ENCODE measurements at places on chromosomes 1 and 21.
A peak's percentile ranks its signal among the peaks of the same experiment; 100 is the strongest.

DNA sequence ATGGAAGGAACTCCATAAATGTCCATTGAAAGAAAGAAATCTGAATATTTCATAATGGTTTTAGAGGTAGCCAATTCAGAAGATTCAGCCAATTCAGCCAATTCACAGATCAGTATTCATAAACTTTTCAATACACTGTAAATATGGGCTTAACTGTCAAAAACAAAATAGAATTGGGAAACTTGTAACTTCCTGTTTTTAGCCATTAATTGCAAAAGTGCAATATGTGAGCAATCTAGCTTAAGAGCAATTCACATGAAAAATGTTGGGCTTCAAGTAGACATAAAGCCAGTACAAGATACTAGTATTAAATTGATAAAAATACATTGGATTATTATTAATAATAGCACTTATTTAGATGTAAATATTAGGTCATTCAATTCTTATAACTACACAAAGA is 27.5 kb upstream of the PLPPR4 start:
- peak; percentile 32 for DNase-seq

- no peak for DNase-seq
Observed at GRCh38 chr1:53288790-53289429, 39.0 kb downstream of the LRP8 start.

DNA sequence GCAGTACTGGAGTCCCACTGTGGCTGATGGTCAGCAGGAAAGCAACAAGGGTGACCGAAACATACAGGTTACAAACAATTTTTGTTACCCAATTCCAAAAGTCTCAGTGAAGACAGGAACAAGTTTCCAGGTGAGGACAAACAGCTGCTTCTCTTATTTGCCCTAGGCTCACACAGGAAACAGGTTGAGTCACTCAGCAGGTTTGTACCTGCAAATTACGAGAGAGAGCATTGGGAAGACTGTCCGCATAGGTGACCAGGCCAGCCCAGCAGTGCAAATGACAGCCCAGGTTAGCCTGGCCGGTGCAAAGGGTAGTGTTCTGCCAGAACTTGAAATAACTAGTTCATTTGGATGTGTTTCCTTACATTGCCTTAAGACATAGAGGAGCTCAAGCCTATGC is 40.0 kb upstream of the DSCAM start:
- DNase-seq, result no peak

DNA sequence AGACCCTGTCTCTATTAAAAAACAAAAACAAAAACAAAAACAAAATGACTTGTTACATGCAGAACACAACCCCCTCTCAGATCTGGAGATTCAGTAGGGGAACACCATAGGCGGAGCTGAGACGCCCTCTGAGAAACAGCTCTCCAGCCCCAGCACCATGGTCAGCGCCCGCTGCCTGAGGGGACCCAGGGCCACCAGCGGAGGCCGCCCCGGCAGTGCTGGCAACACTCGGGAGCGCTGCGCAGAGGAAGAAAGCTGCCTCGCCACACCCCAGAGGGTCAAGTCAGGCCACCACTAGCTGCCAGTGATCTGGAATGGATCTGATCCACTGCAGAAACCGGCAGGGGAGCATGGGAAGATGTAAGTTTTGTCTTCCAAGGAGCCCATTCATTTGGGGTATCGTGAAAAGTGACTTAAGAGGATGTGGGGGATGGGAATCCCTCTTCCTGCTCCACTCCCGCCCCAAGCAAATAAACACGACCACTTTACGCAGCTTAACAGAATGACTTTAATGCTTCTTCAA is 3.1 kb downstream of the ACTA1 start:
- DNase-seq, result peak; percentile 57

- no peak for DNase-seq
Observed at GRCh38 chr1:77642941-77643340, 39.5 kb downstream of the ZZZ3 start.

DNA sequence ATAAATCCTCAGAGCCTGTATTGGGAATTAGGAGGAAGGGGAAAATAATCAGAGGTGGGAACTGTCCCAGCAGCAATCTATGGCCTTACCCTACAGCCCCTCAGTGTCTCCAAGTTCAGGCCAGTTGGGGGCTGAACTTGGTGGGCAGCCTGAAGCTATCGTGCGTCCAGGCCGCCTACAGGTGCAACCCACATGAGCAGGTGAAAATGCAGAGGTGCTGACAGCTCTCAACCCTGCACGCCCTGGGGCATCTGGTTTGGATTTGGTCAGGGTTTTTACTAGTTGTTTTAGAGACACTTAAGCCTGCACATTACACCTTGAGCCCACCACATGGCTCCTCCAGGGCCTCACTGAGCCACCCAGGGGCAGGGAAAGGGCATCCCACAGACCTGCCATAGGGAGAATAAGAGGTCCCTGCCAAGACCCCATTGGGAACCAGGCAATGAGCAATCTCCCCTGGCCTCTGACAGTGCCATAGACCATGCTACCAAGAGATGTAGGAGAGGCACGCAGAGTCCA is 209.5 kb downstream of the FOXD2 start:
- no peak for DNase-seq

GRCh38 chr1:154863315-154864174 is 6.5 kb downstream of the KCNN3 start:
- peak; percentile 29 for DNase-seq

- DNase-seq, result no peak
Observed at GRCh38 chr21:41961753-41962152, 7.9 kb upstream of the C2CD2 start.

- DNase-seq, result no peak
Observed at GRCh38 chr1:4071653-4072052, 171.6 kb upstream of the C1orf174 start.

Measured in suppressor macrophage treated with lipopolysaccharide for 4 hours (primary cell).